Left cardiac atrium (tissue), 4 donors: ENCODE measurements at places on chromosomes 11 and 22.

GRCh38 chr11:4203603-4204360 is 109.2 kb downstream of the RRM1 start:
- DNase-seq: no peak

- no peak for DNase-seq
Measured at GRCh38 chr11:65375012-65375411, 7.4 kb downstream of the SLC25A45 start.

GRCh38 chr22:41524809-41525449 is 19.3 kb downstream of the POLR3H start:
- no peak for DNase-seq

DNA sequence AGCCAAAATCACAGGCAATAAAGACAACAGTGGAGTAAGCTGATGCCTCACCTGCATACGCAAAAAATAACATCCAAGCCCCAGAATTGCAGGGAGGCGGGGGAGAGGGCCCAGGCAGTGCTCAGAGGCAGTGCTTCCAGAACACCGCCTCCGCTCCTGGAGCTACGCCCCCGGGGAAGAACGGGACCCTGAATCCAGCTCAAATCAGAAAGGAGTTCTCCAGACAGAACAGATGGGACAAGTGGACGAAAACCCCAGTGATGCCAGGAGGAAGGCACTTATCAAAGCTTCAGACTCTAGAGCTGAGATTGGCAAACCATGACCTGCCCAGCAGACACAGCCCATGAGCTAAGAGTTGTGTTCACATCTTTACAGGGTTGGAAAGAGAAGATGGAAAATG is 683.9 kb downstream of the TBC1D22A start:
- no peak for DNase-seq

DNA sequence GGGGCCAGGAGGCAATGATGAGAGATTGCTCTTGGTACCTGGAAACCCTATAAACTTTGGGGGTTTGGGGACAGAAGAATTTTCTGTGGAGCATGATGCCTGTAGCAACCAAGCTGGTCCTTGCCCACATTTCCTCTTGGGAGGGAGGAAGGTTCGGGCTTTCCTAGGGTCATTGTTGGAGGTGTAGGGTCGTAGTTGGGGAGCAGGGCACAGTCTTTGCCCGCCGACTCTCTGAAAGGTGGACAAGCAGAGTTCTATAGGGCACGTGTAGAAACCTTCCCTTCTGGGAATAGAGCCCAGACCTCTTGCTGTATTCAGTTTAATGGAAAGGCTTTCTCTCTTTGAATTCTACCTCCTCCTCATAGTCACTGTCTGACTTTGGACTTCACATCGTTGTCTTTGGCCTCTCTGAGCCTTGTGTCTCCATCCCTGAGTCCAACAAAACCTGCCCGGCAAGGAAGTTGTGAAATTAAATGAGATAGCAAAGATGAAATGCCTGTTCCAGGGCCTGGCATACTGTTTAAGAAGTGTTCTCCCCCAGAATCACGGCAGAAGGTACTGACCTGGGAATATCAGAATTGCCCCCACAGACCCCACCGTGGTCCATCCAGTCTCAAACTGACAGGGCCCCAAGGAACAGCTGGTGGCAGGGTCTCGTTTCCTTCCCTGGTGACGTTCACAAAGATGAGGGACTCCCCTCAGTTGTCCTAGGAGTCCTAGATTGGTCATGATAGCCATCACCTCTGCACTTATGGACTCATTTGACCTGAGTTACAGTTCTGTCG is 1.6 kb downstream of the PRDM11 start:
- no peak for DNase-seq

- DNase-seq: no peak
Measured at GRCh38 chr11:111834432-111835163, 36.8 kb downstream of the ALG9 start.

DNA sequence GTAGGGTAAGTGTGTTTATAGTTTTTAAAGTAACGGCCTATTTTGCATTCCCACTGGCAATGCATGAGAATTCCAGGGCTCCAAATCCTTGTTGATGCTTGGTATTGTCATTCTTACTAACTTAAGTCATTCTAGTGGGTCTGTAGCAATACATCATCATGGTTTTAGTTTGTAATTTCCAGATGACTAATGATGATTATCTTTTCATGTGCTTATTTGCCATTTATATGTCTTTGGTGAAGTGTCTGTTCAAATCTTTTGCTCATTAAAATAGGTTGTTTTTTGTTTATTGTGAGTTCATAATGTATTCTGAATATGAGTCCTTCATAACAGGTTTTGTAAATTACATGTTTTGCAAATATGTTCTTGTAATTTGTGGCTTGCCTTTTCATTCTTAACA is 31.2 kb downstream of the MTMR3 start:
- no peak for DNase-seq

- DNase-seq: no peak
Measured at GRCh38 chr22:32331918-32332725, 25.5 kb upstream of the RFPL3 start.

DNA sequence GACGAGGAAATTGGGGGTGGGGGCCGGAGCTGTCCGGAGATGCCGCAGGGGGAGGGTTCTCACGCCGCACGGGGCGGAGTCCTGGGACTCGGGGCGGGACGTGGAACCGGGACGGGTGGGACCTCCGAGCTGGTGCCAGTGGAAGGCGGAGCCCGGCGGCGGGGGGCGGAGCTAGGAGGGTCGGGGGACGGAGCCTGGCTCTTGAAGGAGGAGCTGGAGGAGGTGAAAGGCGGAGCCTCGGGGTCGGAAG is 271 bp downstream of the FKBP2 start:
- peak; percentile 99 for DNase-seq

DNA sequence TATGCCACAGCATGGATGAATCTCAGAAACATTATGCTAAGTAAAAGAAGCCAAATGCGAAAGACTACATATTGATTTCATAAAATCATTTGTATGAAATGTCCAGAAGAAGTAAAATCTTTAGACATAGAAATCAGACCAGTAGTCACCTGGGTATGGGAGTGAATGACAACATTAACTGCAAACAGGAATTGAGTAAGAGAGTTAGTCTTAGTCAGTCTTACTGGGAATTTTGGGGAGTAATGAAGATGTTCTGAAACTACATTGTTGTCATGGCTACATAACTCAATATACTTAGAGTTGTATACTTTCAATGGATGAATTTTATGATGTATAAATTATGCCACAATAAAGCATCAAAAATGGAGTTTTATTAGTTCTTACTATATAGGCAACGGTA is 107.8 kb upstream of the CHORDC1 start:
- no peak for DNase-seq

DNA sequence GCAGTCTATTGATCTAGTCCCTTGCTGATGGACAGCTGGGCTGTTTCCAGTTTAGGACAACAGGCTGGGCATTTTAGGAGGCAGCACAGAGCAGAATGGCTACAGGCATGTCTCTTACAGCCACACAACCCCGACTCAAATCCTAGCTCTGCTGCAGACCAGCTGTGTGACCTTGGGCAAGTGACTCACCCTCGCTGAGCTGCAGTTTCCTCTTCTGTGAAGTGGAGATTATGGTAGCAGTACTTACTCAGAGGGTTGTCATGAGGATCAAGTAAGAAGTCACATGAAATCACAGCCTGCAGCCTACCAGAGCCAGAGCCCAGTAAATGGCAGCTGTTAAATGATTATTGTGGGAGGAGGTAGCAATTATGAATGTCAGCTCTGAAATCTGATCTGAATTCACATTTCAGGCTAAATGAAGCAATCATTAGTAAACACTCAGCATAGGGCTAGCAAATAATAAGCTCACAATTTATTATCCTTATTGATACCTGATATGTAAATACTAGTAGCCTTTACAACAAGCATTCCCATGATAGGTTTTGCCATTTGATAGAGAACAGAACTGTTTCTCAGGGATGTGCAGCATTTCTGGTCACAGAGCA is 58.9 kb downstream of the MYEOV start:
- no peak for DNase-seq

- peak; percentile 19 for DNase-seq
Measured at GRCh38 chr11:104254347-104254746, 90.4 kb upstream of the PDGFD start.

GRCh38 chr11:1531449-1532013 is 40.5 kb downstream of the DUSP8 start:
- no peak for DNase-seq

- no peak for DNase-seq
Measured at GRCh38 chr11:19073454-19074415, 13.2 kb upstream of the MRGPRX2 start.

DNA sequence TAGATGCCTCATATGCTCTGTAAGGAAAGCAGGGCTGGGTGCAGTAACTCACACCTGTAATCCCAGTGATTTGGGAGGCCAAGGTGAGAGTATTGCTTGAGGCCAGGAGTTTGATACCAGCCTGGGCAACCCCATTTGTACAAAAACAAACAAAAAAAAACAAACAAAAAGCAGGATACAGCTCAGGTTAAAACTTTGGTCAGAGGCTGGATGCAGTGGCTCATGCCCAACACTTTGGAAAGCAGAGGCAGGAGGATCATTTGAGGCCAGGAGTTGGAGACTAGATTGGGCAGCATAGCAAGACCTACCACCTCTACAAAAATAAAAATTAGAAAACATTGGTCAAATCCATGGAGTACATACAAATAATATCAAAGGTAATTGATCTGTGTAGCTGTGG is 7.9 kb downstream of the CUL5 start:
- no peak for DNase-seq
